Melanocyte of skin (primary cell): ENCODE measurements at places on chromosomes 4 and X. TPM values are rescaled to one million over a fixed set of nuclear protein-coding genes. Genes with fewer than 3 reads are reported as not detected.

The TRIM61 gene
- total RNA-seq = 5.5 and 8.4 TPM in 2 replicates

The RNF212 gene
- total RNA-seq = 0.34 TPM in 1 of 2 replicates, not detected in the other

The TRPC3 gene
- not detected in 2 replicates for total RNA-seq

The UGT2B10 gene
- not detected in 2 replicates for total RNA-seq

The P2RY4 gene
- 0.34 TPM in 1 of 2 replicates, not detected in the other for total RNA-seq

The SFRP2 gene
- not detected in 2 replicates for total RNA-seq

The MAB21L2 gene
- not detected in 2 replicates for total RNA-seq

The TBX22 gene
- 0.36 TPM in 1 of 2 replicates, not detected in the other for total RNA-seq

The OGT gene
- total RNA-seq = 103 and 140 TPM in 2 replicates

The IDUA gene
- total RNA-seq = 15.8 and 22.2 TPM in 2 replicates

The CHM gene
- 24.6 and 46.6 TPM in 2 replicates for total RNA-seq

The NDST4 gene
- total RNA-seq = not detected in 2 replicates
